ENCODE measurements at places on chromosomes 12 and 14.

GRCh38 chr12:79555028-79555925 is 135.5 kb downstream of the PAWR start:
- no peak for DNase-seq

GRCh38 chr14:55170526-55170925 is 20.9 kb downstream of the DLGAP5 start:
- DNase-seq: no peak

DNA sequence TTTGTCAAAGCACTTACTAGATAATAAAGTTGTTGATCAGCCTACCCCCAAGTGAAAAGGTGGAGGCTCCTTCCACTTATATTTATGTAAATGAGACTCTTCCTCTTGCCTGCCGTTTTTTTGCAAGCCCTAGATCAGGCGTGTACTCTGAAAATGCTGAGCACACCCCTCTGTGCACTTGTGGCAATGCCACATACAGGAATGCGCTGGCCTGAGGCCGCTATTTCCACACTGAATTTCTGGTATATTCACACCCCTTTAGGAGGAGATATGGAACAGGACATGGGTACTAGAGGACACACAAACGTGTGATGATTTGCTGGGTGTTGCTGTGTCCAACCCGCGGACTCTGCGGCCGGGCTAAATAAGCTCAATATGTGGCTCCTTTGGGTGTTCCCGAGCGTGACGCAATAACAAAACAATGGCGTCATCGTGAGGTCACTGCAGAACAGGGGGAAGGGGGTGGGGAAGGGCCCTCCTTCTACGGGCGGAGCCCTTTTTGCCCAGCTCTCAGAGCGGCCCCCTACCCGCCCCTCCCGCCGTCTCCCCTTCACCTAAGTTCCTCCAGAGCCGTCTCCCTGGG is 554 bp upstream of the TSPAN31 start:
- DNase-seq: peak; percentile 60

- no peak for DNase-seq
Measured at GRCh38 chr12:97305651-97306050, 157.0 kb upstream of the RMST start.

GRCh38 chr14:55514819-55515490 is 65.1 kb upstream of the KTN1 start:
- DNase-seq: no peak

DNA sequence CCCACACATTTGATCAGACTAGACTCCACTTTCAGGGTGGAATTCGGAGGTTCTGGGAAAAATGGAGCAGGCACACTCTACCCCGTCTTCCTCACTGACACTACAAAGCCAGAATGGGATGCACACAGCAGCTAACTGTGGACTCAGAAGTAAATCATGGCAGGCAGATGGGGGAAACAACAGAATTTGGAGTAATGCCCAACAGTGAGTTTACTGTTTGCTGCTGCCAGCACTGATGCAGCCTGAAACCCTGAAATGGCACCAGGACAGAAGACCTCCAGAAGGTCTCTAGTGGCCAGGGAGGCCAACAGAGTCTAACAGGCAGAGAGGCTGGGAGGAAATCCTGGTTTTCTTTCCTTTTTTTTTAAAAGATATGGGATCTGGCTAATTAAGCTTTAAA is 24.6 kb downstream of the KCTD10 start:
- DNase-seq: no peak

DNA sequence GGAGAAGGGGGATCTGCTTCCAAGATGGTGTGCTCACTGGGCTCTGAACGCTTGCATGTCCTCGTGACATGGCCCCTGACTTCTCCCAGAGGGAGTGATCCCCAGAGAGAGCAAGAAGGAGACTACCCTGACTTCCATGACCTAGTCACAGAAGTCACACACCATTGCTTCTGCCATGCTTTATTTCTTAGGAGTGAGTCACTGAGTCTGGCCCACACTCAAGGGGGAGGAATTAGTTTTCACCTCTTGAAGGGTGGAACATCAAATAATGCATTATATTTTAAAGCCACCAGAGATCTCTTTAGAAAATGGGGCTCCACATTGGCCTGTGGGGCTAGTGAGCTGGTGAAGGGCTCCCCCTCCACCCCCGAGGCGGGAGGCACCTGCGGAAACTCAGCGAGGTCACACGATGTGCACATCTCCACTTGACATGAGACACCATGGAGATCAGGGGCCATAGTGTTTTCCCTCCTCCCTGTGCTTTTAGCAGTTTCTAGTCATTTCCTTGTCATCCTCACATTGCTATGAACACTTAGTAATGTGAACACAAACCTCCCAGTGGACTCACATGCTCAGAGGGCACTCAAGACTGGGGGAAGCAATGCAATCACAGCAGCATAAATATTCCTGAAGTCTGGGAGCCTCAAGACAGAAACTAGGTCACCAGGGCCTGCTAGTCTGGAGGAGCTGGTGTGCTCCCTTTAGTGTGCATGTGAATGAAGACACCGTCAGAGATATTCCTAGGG is 87.4 kb upstream of the FZD10 start:
- no peak for DNase-seq

GRCh38 chr12:50047693-50048250 is 9.6 kb upstream of the ASIC1 start:
- no peak for DNase-seq

- DNase-seq: no peak
Measured at GRCh38 chr14:89134640-89135039, 282.4 kb downstream of the FOXN3 start.

GRCh38 chr12:53073881-53074280 is 5.3 kb downstream of the SPRYD3 start:
- no peak for DNase-seq

- no peak for DNase-seq
Measured at GRCh38 chr12:74619884-74620283, 82.2 kb downstream of the ATXN7L3B start.

DNA sequence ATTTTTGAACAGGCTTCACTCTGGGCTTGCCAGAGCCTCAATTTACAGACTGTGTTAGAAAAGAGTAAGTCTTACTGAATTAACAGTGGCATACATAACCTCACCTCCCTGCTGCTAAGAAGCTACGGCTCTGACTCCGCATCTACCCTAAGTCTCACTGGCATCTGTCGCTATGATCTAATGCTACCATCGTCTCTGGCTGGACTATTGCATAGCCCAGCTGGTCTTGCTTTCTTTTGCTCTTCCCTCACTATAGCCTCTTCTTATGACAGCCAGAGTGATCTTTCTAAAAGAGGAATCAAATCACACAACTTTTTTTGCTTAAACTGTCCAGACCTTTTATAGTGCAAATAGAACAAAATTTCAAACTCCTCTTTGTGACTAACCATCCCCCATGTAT is 81.1 kb downstream of the SLC24A4 start:
- no peak for DNase-seq

GRCh38 chr12:121514184-121514742 is 66.6 kb downstream of the KDM2B start:
- no peak for DNase-seq

DNA sequence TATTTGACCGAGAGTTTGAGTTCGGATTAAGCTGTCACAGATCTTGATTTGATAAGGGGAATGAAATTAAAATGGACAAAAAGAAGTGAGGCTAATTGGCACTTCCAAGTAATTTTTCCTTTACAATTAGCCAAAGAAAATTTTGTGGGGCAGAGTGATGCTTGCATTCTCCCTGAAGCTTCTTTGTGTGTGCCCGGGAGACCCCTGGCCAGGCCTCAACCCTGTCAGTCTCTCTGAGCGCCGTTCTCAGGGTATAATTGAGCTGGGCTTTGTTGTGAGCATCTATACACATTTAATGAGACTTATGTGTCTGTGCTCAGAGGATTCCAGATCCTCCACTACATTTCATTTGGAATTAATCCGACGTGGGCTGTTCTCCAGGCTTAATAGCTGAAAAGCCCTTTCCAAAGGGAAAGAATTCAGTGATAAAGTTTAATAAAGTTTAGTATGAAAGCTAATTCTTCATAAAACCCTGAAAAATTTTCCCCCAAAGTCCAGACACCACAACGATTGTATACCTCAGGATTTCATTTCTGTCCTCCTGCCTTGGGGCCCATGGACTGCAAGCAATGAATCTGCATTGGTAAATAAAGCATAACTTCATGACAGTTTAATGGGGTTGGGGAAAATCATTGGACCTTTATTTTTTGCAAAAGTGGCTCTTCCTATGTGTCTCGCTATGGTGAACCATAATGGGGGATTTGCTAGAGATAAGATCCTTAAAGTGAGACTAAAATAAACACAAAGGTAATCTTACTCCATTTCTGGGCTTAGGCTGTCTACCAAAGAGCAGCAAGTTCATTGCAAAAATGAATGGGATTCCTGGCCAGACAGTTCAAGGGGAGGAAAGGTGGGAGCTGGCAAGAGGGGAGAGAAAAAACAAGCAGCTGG is 292.6 kb downstream of the C12orf75 start:
- DNase-seq: no peak

- no peak for DNase-seq
Measured at GRCh38 chr14:101221549-101222160, 318.1 kb upstream of the RTL1 start.

DNA sequence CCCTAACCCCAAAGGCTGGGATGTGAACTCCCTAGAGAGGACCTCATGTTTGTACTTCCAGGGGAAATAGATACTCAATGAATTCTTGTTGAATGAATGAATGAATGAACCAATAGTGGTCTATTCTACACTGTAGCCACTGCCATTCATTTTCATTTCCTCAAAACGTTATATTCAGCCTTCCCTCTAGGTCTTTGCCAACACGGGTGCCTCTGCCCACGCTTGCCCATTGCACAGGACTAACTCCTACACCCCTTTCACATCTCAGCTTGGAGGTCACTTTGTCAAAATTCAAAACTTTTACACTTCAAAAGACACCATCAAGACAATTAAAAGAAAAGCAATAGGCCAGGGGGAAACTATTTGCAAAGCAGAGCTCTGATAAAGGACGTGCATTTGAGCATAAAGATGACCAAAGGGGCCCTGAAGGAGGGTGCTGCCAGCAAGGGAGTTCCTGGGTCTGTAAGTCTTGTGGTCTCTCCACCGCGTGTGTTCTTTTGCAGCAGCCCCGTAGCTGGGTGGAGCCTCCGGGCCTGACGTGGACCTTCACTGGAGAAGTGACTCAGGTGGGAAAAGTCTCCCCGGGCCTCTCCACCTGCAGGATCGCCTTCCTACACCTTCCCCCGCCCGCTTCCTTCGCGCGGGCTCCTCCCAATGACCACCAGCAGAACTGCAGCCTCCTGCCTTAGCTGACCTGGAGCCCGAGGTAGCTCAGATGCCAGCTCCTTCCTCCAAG is 31.5 kb downstream of the TMEM63C start:
- peak; percentile 92 for DNase-seq

- DNase-seq: no peak
Measured at GRCh38 chr14:105303949-105304348, 3.1 kb upstream of the BRF1 start.

GRCh38 chr14:29637411-29637810 is 290.2 kb downstream of the PRKD1 start:
- peak; percentile 88 for DNase-seq

DNA sequence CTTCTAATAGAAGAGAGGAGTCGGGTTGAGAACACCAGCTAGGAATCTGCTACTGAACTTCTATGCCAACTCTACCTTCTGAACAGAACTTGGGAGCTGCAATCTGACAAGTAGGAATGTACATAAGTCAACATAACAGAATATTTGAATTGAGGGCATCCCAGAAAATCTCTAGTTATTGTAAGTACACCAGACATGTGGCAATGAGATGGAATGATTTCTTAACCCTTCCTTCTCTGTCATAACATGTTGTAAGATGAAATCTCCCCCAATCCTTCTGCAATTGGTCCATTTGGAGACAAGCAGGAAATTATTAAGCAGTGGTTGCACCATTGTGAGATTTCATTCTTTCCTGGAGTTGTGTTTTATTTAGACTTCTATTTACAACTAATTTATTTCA is 68.7 kb upstream of the TMPO start:
- DNase-seq: no peak

GRCh38 chr12:78088391-78088832 is 257.7 kb downstream of the NAV3 start:
- no peak for DNase-seq

DNA sequence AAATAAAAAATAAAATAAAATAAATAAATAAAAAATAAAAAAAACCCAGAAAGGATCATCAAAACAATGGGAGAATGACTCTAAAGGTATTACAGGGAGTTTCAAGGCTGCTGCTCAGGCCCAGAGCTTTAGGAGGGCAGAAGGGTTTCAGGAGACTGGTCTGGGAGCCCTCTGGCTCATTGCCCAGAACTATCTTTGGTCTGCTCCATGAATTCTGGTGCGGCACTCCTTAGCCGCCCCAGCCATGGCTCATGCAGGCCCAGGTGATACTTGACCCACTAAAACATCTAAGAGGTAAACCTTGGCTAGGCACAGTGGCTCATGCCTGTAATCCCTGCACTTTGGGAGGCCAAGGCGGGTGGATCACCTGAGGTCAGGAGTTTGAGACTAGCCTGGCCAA is 14.7 kb upstream of the TMED10 start:
- no peak for DNase-seq

DNA sequence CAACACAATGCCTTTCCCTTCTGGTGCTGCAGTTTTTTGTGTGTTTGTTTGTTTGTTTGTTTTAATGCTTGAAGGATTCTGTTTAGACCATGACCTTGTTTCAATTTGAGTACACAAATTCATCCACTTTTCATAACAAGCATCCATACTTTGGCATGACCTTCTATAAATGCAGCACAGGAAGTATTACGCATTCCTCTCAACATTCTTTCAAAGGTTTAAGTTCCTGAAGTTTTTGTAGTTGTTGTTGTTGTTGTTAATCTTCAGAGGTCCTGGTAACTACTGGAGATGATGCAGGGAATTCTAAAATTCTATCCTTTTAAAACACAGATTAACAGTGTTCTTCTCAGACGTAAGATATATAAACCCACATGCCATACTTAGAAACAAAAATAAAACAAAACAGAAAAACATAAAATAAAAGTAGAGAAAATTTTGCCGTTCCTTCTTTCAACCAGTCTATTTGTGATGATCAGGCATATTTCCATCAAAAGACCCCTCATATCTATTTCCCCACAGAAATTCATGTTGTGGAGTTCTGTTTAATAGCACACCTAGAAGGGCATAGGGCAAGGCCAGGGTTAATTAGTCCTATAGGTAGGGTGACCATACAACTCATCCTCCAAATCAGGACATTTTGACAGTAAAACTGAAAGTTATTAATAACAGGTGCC is 529.9 kb downstream of the NOVA1 start:
- no peak for DNase-seq

DNA sequence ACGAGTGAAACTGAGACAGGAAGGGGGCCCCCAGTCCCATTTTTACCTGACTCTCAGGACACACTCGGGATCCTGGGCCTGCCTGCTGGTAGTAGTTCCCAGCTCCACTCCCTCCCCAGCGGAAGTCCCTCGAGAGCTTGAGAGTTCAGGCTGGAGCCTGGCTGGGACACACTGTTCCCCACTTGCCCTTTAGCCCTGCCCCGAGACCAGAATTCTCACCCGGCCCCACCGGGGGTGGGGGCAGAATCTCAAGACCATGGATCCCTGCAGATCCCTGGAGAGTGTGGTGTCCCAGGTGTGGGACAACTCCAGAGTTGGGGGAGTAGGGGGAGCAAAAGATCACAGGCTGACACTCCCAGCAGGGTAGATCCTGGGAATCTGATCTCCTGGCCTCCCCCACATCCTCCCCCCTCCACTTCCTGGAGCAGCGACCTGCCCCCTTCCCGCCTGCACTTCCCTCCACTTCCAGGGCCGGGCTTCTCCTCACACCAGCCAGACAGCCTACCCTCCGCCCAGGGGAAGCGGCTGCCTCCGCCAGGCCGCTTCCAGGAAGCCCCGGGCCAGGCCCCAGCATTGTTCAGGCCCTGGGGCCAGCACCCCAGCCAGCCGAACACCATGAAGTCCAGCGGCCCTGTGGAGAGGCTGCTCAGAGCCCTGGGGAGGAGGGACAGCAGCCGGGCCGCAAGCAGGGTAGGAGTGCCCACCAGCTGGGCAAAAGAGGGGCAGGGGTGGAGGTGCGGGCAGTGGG is at the start of gene TNS2:
Gene TNS2, plus strand, starts transcription at position 495 of the 748 bp plus-strand sequence. Its CDS starts 121 bp downstream, at position 616.
- DNase-seq: no peak

Data from DMS79 (cell line).